Stimulated activated CD8-positive, alpha-beta memory T cell treated with anti-CD3 and anti-CD28 coated beads, Interleukin-15, amount 100 ng/mL, for 4 hours (primary cell): ENCODE measurements at places on chromosomes 1 and 21.

DNA sequence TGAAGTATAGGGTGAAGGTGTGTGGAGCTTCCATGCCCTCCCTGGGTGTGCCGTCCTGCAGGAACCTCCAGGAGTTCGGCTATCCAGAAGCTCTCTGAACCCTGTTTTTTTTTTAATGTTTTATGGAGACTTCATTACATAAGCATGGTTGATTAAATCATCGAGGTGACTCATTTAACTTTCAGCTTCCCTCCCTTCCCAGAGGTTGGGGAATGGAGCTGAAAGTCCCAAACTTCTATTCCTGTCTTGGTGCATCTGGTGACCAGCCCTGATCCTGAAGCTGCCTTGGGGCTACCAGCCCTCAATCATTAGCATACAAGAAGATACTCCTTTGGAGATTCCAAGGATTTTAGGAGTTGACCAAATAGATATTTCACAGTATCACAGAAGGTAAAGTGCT, 9.5 kb downstream of the RRP15 start:
- no peak for DNase-seq

GRCh38 chr1:193434319-193434718, 247.9 kb upstream of the B3GALT2 start:
- DNase-seq = no peak

DNA sequence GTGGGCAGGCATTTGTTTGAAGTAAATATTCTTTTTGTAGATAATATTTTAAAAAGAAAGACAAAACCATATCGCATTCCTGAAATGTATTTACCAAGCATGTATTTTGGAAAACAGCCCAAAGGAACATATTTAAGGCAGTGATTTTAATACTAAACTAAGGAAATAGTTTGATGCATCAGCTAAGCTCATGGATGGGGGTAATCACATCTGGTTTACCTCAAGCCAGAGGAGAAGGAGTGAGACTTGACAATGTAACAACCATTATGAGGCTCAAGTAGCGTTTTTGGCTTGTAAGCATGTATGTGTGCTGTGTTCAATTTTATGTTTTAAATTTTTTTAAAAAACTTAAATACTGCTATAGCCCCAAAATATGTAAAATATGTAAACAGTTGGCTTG, 390.5 kb downstream of the DISC1 start:
- DNase-seq = no peak

GRCh38 chr1:117599286-117600221, 6.3 kb upstream of the TENT5C start:
- no peak for DNase-seq

GRCh38 chr1:150841626-150842025, 33.6 kb upstream of the CTSK start:
- no peak for DNase-seq

DNA sequence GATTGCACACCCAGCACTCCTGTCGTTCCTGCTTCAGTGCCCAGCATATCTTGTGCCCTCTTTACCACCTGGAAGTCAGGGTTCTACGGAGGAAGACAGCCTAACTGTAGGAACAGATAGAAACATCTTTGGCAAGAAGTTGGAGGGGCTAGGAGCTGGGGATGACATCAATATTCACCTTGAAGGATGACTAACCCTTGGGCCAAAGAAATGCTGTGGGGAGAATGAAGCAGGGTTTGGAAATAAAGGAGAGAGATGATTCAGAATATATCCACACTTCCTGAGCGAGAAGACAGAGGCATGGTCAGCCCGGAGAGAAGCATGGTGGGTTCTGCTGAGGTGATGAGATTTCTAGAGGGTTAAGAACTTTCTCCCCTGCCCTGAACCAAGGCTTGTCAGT, 4.6 kb upstream of the NKAIN1 start:
- DNase-seq = no peak

DNA sequence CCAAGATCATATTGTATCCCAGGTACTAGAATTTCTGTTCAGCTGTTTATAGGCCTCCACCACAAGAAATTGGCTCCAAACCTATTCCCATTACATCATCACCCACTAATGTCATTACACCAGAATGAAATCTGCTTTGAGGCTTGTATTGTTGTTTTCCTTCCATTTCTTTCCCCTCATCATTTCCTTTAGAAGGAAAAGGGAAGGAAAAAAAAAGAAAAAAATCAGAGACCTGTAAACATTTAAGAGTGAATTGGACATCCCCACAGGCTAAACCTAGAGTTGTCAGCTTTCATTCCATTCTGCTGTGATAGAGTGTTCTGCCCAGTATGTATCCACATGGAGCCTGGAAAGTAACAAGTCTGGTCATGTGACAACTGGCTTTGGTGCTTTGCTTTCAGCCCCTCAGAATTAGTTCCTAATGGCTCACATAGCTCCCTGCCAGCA, 44.6 kb downstream of the NFYC start:
- no peak for DNase-seq

DNA sequence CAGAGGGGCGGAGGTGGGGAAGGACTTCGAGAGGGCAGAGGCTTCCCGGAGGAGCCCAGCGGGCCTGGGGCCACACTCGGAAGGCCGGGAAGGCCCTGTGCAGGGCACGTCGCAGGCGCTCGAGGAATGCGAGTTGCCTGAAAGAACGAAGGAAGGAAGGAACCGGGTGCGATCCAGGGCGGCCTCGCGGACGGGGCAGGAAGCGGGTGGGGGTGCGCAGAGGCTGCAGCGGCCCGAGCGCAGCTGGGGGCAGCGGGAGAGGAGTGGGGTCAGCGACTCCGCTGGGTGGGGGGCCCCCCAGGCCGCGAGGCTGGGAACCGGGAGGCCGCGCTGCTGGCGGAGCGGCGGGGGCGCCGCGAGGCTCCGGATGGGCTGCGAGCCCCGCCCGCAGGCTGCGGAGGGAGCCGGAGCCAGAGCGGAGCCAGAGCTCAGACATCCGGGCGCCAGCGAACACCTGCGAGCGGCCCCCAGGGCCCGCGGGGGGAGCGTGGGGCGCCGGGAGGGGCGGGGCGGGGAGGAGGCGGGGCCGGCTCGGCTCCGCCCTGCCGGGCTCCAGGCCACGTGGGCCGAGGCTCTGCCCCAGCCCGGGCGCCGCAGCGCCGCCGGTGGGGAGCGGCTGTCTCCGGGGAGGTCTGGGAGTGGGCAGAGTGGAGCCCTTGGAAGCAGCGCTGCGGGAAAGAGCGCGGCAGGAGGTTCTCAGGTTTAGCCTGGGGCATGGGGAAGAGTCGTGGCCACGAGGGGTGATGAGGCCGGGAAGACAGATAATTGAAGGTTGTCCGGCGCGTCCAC, 4.6 kb downstream of the ID3 start:
- DNase-seq = peak; percentile 54

DNA sequence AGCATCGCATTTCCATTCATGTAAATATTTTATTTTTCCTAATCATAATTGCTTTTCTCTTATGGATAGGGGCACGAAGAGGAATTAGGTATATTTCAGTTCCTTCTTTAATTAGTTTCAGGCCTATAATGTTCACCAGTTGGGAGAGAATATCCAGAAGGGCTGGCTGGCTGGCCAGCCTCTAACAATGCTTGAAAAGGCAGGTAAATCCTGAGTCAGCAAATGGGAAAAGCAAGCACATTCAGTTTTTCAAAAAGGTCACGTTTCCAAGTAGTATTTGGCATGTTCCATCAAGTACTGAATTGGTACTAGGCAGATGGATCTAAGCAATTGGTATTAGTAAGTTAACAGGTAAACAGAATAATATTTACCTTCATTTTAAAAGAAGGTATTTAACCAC, 8.0 kb downstream of the RAB29 start:
- DNase-seq = no peak

DNA sequence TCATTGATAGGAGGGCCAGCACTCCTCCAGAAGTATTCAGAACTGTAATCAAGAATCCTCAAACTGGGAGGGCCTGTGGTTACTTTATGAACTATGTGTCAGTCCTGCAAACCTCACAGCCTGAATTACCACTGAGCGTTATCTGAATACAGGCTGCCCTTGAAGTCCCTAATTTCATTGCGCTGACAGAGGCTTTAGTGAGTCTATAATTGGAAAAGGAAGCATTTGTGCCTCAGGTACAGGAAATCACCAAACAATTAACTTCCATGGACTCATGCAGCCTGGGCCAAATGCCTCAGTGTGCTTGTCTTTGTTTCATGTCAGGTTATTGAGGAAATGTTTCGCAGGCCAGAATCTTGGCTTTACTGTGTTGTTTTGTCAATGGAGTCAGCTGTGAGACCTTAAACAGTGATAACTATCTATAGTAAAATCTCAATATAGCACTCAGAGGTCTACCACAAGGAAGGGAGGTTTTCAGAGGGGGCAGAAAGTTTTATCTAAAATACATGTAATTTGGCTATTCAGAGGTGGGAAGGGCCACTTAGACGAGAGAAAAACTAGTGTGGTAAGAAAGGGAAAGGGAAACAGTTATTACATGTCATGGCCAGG, 32.9 kb upstream of the DOCK7 start:
- DNase-seq = no peak

GRCh38 chr1:3174487-3175247, 105.7 kb downstream of the PRDM16 start:
- DNase-seq = no peak

DNA sequence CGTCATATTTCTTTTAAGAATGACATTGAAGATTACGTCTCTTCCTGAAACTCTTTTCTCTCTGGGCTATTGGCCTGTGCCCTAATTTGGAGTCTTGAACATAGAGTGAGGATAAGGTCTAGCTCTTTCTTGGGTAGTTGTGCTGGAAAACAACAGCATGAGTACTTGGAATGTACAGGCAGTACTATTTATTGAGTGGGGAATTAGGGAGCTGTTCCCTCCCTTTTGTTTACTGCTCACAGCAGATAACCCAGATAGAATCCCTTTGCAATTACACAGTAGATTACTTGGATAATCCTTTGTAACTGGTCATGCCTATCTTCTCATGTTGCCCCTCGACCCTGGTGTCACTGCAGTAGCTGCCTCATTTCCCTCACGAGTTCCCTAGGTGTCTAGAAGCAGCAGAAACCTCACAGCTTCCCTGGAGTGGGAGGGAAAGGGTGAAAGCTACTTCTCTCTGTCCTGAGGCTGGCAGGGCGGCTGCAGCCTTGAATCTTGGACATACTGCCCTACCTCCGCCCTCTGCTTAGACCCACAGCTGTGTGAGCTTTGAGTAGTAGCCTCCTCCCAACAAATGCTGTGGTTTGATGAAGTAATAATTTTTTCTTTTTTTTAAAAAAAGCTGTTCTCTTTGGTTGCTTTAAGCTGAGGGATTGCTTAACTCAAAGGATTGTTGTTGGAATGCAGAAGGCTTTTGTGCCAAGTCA, 70.6 kb downstream of the FGGY start:
- DNase-seq = no peak

- no peak for DNase-seq
Measured at GRCh38 chr1:41980827-41981653, 62.3 kb upstream of the HIVEP3 start.

- DNase-seq = no peak
Measured at GRCh38 chr1:30986755-30987154, 78.2 kb upstream of the SDC3 start.

- no peak for DNase-seq
Measured at GRCh38 chr1:84615790-84616189, 41.5 kb upstream of the CTBS start.

DNA sequence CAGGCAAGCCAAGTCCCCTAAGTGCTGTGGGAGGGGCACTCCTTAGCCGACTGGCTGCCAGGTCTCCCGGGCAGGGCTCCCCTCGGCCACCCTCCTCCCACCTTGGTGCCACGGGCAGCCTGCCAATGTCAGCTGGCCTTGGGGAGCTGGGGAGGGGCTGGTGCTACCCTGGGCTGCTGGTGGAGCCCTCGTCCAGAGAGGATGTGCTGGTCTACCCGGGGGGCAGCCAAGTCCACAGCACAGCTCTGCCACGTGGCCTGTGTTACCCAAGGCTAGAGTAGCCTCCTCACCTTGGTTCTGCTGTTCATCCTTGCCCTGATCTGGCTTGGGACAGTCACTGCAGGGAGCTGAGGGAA, 42.9 kb downstream of the CRYAA start:
- no peak for DNase-seq

- DNase-seq = no peak
Measured at GRCh38 chr1:17682400-17682799, 72.7 kb upstream of the ACTL8 start.

- no peak for DNase-seq
Measured at GRCh38 chr21:17658931-17659330, 46.2 kb upstream of the BTG3 start.

- no peak for DNase-seq
Measured at GRCh38 chr1:18440385-18441226, 40.1 kb upstream of the KLHDC7A start.

- DNase-seq = no peak
Measured at GRCh38 chr1:151058692-151059091, 730 bp downstream of the CDC42SE1 start.
